ENCODE measurements at places on chromosomes 6 and 20.

- DNase-seq, result no peak
Observed at GRCh38 chr20:46894579-46894958, at the start of gene EYA2. EYA2 (plus strand) TSS chr20:46894843; CDS start chr20:46990011, 95,168 bp downstream.

- DNase-seq, result no peak
Observed at GRCh38 chr20:38231531-38232121, 28.9 kb downstream of the KIAA1755 start.

DNA sequence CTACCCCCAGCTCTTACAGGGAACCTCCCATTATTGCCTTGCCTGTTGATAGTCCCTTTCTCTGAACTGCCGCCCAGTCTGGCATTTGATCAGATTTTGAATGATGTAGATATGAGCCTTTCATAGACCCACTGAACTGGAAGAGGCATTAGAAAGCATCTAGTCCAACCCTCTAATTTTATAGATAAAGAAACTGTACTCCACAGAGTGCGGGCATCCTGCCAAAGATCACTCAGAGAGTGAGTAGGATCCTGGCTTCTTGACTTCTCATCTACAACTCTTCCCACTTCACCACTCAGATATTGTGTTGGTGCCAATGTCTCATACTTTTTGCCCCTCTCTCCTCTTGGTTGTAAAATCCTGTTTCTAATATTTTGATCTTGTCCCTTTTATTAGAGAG lies 179.2 kb upstream of the BMP2 start:
- DNase-seq, result no peak

GRCh38 chr6:44074813-44075646 lies 52.2 kb downstream of the MRPL14 start:
- DNase-seq, result no peak

- DNase-seq, result no peak
Observed at GRCh38 chr20:4046311-4046924, 31.1 kb upstream of the RNF24 start.

DNA sequence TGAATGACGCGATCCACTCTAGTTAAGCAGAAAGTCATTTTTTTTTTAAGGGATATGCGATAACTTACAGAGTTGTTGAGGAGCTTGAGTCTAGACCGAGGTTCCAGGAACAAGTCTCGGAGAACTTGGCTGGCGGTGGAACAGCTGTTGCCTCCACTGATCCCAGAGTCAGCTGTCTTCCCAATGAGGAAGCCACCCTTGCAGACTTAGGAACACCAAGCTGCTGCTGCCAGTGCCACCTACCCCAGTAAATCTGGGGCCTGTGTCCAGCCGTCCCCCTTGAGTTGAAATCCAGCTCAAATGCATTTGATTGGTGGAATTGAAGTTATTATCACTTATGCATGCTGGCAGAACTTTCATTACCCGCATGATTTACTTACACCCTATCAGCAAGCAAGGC lies 6.7 kb downstream of the PFDN4 start:
- no peak for DNase-seq

GRCh38 chr6:149503276-149503675 lies 18.5 kb upstream of the ZC3H12D start:
- DNase-seq, result no peak

DNA sequence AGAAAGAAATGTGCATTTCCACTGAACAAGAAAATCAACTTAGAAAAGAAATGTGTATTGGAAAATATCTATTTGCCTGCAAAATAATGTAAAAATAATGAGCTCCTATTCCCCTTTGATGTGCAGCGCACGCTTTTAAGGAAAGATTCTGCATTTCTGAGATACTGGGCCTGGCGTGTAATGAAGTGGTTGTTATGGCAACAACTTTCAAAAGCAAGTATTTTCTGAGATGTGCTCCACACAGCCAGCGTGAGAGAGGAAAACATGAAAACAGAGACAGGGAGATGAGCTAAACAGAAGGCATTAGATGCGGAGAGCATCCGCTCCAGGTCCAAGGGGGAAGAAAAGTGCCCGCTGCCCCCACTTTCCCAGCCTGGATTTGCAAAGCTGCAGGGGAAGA lies 39.1 kb upstream of the GTSF1L start:
- no peak for DNase-seq

- no peak for DNase-seq
Observed at GRCh38 chr6:84141521-84141920, 85.9 kb downstream of the CEP162 start.

GRCh38 chr20:19407196-19407595 lies 194.8 kb downstream of the SLC24A3 start:
- DNase-seq, result no peak

- no peak for DNase-seq
Observed at GRCh38 chr6:83459663-83460062, 28.8 kb upstream of the ME1 start.

DNA sequence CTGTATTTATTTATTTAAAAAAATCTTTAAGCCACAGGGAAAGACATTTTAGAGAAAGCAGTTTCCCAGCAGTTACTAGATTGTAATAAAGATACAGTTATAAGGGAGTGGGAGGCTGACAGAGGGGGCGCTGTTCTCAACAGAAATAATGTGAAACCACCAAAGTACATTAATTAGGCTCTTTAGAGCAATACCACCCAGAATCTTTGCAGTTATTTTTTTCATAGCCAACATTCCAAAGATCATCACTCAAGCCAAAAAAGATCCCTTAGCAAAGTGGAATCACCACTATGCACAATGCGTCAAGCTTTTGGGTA lies 331.3 kb upstream of the DEFB112 start:
- no peak for DNase-seq

GRCh38 chr20:48769069-48769983 lies 58.5 kb downstream of the PREX1 start:
- peak; percentile 87 for DNase-seq

GRCh38 chr6:21438986-21439352 lies 154.6 kb upstream of the SOX4 start:
- no peak for DNase-seq

DNA sequence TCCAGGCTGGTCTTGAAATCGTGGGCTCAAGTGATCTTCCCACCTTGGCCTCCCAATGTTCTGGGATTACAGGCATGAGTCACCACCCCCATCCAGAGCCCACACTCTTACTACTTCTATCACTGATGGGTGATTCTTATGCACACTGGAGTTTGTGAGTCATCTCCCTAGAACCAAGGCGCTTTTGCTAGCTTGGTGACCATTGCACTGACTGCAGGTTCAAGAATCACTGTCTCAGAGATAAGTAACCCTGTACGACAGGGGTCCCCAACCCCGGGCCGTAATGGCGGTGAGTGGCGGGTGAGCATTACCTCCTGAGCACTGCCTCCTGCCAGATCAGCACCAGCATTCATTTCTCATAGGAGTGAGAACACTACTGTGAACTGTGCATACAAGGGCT lies 118.8 kb downstream of the MAP3K7 start:
- DNase-seq, result peak; percentile 47

GRCh38 chr6:6417475-6417874 lies 97.0 kb upstream of the F13A1 start:
- no peak for DNase-seq

- DNase-seq, result no peak
Observed at GRCh38 chr6:92587525-92587924, 831.8 kb downstream of the EPHA7 start.

DNA sequence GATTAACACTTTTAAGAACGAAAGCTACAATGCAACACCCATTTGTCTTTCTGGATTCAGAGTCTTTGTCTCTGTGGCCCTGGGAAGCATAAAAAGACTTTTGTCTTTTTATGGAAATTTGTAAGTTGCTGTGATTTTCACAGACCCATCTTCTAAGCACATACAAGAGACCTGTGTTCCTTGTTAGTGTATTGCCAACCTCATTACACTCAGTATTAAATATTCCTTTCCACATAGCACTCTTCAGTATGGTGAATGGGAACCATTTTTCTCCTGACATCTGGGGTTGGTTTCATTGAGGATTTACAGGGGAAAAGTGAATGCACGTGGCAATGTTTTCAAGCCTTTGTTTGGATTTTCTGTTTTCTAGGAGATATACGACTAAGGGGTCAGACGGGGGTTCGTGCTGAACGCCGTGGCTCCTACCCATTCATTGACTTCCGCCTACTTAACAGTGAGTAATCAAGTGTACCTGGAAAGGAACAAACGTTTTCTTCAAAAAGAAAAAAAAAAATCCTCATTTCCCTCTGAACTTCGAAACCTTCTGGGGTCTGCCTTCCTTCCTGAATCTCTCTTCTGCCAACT lies 141.7 kb downstream of the MTFR2 start:
- no peak for DNase-seq

DNA sequence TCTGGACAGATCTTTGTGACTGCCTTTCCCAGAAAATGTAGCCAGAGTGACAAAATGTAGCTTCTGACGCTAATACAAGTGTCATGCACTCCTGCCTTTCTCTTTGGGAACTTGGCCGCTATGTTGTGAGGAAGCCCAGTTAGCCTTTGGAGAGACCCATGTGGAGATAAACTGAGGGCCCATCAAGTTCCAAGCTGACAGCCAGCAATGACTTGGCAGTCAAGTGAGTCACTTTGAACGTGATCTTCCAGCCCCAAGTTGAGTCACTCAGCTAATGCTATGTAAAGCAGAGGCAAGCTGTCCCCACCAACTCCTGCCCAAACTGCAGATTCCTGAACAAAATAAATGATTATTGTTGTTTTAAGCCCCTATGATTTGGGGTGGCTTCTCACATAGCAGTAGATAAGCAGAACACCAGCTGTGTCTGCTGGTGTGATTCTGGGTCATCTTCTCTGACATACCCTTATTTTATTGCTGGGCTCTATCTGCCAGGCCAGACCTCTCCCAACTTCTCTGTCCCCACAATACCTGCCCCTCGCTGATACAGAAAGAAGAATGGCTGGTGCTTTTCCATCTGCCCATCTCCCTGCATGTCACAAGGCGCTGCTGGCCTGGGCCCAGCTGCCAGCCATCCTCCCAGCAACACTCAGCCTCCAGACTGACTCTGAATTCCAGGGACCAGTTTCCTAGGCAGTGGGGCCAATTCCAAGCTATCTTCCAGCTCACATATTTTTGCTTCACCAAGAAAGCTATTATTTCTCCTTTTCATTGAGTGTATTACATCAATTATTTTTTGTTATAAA lies 274.8 kb downstream of the LRFN2 start:
- no peak for DNase-seq

- DNase-seq, result no peak
Observed at GRCh38 chr6:121428872-121429756, 6.3 kb upstream of the GJA1 start.

DNA sequence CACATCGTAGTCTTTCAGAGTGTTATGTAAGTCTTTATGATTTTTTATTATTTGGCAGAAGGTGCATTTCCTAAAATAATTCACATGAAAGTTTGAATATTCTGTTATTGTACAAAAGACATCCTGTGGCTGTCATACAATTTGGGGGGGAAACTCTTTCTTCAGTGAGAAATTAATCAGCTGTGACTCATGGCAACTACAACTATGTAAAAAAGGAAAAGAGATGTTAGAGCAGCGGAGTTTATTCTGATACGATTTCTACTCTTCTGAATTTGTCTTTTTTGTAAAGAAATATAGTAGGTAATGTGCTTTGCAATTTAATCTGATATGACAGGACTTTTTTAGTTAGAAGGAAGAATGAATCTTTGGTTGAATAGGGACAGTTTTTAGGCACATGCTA lies 14.2 kb downstream of the COL19A1 start:
- DNase-seq, result no peak

DNA sequence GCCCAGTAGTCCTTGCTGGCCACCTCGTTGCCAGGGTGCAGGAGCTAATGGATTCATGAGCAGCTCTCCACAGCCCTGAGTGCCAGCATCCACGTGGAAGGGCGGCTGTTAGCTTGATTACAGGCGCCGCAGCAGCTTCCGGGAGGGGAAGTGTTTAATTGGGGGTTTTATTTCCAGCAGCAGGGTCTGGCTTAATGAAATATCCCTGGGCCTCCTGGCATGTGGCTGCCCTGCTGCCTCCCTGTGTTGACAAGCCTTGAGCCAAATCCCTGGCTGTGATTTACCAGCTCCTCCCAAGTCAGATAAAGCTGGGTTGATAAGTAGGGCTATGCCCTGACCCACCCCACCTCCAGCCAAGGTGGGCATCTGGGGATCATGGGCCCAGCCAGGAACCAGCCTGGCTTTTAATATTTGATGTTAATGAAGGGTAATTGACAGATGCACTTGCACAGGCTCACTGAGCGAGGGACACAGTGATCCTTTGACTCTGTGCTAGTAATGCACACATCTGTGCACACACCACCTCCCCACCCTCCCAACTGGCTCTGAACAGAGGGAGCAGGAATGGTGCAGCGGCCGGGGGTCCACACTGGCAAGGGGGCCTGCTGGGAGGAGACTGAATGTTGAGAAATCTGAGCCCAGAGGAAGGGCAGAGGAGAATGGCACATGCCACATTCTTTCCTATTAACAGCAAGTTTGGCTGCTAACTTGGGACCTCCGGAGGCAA lies 13.6 kb downstream of the GLP1R start:
- DNase-seq, result no peak

DNA sequence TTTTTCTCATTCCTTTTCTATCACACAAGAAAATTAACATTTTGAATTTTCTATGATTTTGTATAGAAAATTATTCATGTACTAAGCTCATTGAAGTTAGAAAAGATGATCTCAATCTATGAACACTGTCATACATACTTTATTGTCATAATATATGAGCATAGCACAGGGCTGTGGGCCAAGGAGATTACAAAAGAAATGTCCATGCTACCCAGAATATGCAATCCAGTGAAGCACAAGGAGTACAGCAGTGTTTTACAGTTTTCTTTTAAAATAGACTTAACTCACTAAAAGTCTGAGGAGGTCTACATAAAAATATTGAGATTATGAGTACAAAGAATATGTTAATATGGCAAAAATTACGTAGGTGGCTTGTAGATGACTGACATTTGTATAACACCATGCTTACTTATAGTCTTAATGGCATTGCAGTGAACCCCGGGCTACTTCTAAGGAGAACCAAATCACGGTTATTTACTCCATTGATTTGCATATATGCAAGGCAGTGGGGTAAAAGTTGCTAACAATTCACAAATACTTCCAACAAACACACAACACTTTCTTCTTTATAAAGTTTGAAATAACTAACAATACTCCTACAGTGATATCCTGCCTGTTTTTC lies 257.1 kb downstream of the BCKDHB start:
- DNase-seq, result no peak

GRCh38 chr6:110378552-110378951 lies 20.4 kb upstream of the METTL24 start:
- DNase-seq, result no peak

GRCh38 chr6:156427345-156427744 lies 349.8 kb upstream of the ARID1B start:
- no peak for DNase-seq

GRCh38 chr6:62681108-62681507 lies 395.1 kb upstream of the KHDRBS2 start:
- DNase-seq, result no peak

GRCh38 chr6:127366282-127367022 lies 23.0 kb upstream of the ECHDC1 start:
- DNase-seq, result no peak

- no peak for DNase-seq
Observed at GRCh38 chr20:24755411-24755922, 193.6 kb upstream of the CST7 start.

DNA sequence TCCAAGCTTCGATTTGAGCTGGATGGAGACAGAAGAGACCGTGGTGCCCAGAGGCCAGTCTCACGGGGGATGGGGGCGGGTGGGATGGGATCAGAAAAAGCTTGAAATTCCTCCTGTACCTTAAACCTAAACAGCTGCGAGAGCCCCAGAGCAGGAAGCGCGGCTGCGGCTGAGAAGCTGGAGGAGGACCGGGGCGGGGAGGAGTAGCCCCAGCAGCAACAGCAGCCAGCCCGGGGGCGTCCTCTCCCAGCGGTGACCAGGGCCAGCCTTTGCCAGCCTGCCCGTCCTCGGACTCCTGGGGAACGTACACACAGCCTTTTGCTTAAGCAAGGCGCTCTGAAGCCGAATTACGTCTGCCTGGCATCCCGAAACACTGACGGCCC lies 17.4 kb upstream of the PRDM13 start:
- no peak for DNase-seq
